NCI-H2171 (cell line): ENCODE measurements at places on chromosomes 11 and 22.

- DNase-seq: no peak
Observed at GRCh38 chr22:36293606-36294292, 40.8 kb downstream of the APOL1 start.

DNA sequence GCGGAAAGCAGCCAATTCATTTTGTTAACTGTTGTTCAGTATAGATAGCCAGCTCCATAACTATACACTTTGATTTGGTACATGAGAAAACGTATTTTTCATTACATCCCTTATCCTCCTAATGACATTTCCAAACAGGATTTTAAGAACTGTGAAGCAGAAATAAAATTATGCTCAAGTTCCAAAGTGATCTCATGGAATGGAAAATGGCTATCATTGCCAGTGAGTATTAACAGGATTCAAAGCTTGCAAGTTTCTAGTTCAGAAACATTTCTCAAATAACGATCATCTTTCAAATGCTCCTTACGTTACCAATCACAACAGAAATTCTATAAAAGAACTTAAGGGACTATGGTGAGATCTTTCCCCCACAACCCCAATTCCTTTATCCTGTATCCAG lies 53.7 kb downstream of the CADM1 start:
- no peak for DNase-seq

DNA sequence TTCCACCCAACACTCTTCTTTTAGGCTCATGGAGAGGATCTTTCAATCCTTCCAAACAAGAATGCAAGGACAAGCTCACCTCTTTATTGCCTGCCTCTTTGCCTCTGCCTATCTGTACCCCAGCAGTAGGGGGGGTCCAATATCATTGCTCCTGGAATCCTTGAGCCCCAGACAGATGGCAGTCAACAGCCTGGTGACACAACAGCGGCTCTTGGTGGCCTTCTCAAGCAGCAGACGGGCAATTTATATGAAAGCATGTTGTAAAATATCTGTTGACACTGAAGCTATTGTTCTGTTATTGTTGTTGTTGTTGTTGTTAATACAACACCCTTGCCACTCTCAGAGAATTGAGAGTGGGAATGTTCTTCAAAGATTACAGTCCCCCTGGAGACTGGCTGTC lies 480.0 kb upstream of the CADM1 start:
- no peak for DNase-seq

DNA sequence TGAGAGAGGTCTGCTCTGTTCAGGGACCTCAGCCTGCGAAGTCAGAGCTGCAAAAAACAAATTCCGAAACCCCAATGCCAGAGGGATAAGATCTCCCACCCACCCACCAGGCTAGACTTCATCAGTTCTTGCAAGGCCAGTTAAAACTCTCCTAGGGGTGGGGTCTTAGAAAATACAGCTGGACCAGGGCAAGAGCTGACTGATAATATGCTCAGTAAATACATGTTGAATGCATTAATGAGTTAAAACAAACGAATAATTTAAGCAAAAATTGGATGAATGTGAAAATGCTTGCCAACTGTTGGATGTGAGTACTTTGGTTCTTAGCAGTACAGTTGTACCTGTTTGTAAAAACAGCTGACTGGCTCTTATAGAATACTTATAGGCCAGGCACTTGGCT lies 129.8 kb downstream of the SERGEF start:
- DNase-seq: no peak

DNA sequence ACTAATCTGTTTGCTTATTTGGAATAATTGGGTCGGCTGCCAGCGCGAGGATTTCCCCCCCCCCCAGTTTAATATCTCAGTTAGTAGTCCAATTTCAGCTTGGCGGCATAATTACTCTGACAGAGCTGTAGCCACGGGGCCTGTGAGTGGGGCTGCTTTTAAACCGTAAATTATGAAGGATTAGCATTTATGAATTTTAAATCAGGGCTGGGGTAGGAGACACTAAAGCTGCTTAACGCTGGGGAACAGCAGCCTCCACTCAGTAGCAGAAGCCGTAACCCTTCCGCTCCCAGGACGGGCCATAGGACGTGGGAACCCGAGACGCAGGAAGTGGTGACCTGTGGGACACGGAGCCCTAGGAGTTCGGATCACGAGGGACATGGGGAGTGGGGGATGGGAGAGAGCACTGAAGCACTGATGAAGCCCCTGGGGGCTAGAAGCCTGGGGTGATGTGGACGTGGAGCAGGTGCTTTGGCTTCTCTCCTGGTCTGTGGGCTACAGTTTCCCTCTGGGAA lies 66.2 kb upstream of the LMO1 start:
- no peak for DNase-seq

- no peak for DNase-seq
Observed at GRCh38 chr11:60905551-60906113, 753 bp downstream of the PRPF19 start.

DNA sequence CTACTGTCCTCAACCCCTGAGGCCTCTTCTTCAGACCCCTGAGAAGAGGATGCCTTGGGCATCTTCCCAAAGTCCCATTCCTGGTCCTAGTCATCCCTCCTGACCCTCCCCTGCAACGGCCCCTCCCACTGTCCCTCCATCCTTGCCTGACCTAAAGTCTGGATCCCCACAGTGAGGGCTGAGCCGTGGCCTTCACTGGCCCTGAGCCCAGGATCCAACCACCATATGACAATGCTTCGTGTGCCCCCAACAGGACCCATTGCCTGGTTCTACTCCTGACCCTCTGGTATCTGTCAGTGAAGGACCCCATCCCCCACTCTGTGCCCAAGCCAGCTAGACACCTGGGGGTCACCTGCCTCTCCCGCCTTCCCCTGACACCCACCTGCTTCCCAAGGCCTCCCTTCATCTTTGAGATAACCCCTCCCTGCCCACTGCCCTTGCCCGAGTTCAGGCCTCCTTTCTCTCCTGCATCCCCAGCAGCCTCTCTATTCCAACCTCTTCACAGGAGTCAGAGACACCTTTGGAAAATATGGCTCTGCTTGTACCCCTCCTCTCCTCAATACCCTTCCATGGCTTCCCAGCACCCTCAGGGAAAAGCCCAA lies 48.0 kb downstream of the LRRC32 start:
- no peak for DNase-seq

DNA sequence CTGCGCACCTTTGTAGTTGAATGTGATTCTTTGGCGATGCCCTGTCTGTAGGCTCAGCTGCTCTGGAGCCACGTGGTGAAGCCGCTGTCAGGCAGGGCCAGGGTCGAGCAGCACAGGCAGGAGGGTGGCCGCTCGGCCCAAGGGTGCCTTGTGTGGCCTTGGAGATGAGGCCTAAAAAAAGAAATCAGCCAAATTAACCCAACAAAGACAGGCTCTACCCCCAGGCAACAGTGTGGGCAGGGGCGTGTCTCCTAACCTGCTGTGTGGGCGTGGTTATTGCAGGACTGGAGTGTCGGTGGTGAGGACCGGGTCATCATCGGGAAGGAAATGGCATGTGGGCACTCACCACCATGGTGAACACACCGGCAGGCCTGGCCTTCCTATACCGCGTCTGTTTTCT lies 34.3 kb downstream of the CTTN start:
- no peak for DNase-seq

- DNase-seq: no peak
Observed at GRCh38 chr22:49554741-49555140, 272.9 kb downstream of the BRD1 start.

GRCh38 chr11:116310226-116310625 lies 462.6 kb downstream of the BUD13 start:
- no peak for DNase-seq

- DNase-seq: no peak
Observed at GRCh38 chr11:89293965-89294679, 116.4 kb downstream of the TYR start.
